ENCODE measurements at places on chromosomes 2 and 18.
A peak's percentile ranks its signal among the peaks of the same experiment; 100 is the strongest.

GRCh38 chr2:184599872-184600222, 1.5 kb downstream of the ZNF804A start:
- no peak for DNase-seq

DNA sequence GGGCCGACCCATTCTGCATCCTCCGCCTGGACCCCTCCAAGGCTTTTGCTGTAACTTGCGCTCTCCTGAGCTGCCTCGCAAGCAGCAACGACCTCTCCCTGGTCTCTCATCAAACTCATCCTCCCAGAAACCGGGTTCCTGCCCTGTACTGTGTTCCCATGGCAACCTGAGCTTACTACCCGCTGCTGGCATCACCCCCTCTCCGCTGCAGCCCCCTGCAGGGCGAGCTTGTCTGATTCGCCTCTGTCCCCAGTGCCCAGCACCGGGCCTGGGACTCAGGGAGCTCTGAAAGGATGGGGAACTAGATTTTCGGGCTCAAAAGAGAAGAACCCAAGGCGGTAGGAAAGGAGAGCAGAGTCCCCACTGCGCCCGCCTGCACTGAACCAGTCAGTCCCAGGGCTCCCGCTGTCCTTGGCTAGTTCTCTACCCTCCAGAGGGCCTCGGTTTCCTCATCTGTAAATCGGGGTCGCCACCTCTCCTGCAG, 463 bp downstream of the HS1BP3 start:
- DNase-seq: no peak

DNA sequence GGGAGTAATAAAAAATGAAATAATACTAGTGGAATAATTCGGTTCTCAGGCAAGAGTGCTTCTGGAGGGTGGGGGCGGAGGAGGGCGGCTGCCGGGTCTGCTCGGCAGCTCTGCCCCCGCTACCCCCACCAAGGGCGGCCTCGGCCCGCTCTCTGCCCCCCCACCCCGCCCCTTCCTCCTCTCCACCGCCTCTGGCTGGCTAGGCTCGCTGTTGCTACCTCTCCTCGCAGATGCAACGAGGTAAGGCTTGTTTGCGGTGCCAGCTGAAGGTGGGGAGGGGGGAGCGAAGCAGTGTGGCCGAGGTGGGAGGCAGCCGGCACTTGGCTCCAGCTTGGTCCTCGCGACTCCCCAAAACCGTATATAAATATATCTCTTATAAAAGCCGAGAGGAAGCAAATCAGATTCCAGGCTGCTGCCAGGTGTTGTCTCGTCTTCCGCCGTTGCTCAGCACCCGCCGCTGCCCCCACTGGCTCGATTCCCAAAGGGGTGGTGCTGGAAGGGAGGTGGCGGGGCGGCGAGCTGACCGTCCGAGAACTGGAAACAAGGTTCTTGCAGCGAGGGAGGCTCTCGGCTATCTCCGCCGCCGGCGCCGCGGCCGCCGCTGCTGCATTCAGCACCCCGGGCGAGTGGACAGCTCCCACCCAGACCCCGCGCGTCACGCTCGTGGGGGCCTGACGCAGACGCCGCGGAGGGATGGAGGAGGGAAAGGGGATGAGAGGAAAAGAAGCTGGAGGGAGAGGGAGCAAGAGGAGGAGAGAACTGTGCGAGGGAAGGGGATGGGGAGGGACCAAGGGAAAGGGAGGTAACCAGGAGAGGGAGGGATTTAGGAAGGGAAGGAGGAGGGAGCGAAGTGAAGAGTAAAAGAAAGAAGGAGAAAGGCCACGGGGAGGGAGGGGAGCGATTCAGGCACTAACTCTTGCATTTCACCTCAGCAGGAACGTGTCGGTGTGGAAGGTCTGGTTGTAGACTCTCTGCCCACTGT, at the start of gene MARCHF4:
MARCHF4 (minus strand) TSS at position 763 of the 982 bp plus-strand sequence. CDS start 2,223 bp downstream, outside the sequence.
- peak; percentile 79 for DNase-seq

DNA sequence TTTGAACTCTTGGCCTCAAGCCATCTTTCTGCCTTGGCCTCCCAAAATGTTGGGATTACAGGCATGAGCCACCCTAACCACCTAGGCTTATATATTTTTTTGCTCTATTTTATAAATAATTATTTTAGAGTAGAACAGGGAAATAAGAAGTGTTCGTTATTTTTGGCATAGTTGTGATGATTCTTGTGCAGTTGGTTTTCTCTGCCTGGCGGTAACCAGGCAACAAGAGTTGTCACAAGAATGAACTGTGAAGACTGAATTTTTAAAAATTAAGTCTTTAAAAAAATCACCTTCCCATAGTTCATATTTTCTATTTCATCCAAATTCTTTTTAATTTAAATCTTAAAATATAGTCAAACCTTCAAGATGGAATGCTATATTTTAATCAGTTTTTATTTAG, 310.2 kb downstream of the ARL6IP6 start:
- DNase-seq: no peak

GRCh38 chr2:84071050-84071449, 388.0 kb downstream of the SUCLG1 start:
- DNase-seq: no peak

DNA sequence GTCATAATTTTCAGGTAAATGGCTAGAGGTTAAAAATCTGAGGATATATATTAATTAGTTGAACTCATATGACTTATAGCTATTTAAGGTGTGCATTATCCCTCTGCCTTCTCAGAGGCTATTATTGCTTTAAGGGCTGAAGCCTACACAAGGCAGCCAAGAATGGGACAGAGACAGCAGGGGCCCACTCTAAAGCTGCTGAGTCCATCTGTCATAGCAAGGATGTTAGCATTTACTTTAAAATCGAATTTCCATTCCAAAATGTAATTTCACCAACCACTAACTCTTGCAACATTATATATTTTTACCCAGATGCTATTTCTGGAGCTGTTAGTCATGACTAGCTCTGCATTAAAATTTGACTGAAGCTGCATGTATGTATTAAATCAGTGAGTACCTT, 236.3 kb upstream of the FSIP2 start:
- DNase-seq: no peak

DNA sequence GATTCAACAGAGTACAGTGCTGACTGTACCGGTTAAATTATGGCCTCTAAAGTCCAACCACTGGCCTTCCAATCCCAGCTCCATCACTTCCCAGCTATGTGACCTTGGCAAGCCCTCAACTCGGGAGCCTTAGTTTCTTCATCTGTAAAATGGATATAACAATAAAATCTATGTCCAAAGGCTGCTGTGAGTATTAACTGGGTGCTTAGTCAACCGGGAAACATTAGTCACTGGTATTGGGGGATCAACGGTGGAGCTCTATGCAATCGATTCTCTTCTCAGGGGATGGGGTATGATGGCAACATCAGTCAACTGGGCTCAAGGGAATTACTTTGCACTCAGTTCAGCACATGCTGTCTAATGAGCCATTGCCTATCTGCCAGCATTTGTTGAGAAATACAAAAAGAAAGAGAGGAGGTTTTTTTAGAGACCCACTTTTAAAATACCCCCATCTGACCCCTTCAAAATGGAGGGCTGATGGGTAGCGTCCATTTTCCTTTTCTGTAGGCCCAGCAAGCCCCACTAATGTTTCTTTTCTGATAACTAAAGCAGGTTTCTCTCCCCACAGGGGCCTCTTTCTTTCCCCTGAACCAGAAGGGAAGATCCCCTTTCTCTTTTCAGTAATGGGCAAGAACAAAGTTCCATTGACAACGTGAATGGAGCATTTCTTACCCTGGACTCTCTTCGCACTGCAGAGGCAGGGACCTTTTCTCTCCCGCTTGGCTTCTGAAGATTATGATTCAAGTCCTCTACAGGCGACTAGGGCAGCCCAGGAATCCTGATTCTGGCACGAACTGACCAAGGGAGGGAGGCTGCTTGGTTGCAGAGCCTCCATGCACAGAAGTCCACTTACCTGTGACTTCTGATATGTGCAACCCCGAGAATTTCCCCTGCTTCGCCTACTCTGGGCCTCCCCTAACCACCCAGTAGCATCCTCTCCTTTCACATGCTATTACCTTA, 8.7 kb upstream of the AGFG1 start:
- DNase-seq: peak; percentile 60

- DNase-seq: no peak
These were observed 9.3 kb upstream of the AGBL5 start for GRCh38 chr2:27042159-27042661.

GRCh38 chr18:3048121-3048520, 35.2 kb upstream of the LPIN2 start:
- DNase-seq: no peak

DNA sequence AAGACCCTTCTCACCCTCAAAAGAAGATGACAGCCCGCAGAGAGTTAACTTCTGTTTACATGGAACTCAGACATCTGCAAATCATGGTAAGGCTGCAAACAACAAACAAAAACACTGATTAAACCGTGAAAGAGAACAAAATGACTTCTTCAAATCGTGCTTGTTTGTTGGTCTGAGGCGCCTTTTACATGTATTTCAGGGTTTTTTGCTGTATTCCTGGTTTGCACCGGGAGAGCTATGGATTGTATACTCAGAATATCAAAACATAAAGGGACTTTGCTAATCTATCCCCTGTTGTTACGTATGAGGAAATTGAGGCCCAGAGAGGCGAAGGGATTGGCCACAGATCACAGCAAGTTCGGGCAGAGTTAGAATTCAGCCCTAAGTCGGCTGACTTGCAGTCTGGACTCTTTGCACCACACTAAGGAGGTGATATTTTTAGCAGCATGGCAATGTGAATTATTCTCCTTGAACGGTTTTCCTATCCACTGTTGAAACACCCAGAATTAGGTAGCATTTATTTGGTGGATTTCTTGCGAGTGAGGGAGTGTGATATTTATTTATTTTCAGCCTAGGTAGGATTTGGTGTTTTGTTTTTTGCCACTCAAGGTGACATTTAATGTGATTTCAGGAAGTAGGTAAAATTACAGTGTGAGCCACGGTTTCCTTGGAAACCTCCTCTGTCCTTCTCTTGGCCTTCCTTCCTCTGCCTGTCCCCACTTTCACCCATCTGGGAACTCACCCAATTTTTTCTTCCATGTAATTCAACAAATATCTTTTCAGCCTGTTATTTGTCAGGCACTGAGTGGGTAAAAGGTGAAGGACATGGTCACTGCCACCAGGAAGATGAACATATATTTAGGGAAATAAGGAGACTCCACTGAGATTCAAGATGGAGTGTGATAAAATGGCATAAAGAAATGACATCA, 980 bp upstream of the PDE6D start:
- DNase-seq: peak; percentile 34

DNA sequence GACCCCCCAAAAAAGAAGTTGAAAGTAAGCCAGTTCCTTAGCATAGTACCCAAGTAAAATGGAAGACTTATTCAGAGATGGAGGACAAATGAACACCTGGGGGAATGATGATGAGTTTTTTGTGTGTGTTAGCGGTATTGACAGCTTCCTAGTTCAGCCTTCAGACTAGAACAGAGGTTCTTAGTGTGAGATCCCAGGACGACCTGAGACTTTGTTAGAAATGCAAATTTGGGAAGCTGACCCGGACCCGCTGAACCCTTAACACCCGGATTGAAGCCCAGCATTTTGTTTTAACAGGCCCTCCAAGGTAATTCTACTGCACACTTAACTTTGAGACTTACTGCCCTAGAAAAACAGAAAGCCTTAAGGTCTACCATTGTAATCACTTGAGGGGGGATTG, 20.3 kb downstream of the SPOPL start:
- DNase-seq: no peak

DNA sequence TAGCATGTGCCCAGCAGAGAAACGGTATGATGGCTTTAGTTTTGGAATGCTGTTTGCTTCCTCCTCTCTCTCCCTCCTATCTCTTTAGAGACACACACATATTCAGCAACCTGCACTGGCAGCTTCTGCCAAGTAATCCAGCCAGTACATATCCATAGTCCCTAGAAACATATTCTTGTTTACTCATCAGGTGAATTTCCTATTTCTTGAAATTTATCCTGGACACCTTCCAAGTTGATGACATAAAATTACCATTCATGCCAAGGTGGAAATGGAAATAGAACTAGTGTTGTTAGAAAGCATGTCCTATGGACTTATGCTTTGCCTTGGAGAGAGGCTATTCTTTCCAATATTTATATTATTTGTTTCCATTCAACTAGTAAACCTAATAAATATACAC, 50.9 kb upstream of the RGPD4 start:
- no peak for DNase-seq

GRCh38 chr2:166090346-166090745, 37.5 kb downstream of the SCN1A start:
- no peak for DNase-seq

DNA sequence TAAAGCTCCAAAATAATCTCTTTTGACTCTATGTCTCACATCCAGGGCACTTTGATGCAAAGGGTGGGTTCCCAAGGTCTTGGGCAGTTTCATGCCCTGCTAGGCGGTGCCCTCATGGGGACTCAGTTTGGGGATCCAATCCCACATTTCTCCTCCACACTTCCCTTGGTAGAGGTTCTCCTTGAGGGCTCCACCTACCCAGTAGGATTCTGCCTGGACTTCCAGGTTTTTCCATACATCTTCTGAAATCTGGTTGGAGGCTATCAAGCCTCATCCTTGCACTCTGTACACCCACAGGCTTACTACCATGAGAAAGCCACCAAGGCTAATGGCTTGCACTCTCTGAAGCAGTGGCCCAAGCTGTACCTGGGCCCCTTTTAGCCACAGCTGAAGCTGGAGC, 49.8 kb upstream of the ERMN start:
- DNase-seq: no peak

DNA sequence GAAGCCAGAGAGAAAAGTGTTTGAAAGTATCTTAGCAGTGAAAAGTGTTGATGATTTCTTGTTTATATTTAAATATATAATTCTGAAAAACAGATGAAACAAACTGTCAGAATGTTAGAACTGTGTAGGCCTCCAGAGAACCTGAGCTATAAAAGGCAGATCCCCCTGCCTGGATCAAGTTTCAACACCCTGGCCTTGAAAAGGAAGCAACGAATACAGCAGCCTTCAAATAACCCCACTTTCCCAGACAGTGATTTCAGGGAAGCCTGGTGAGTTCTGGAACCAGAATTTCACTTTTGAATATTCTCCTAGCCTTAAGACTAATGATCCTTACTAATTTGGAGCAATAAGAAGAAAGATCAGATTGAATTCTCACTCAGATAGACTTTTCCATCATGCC, 13.3 kb upstream of the TRIM43 start:
- no peak for DNase-seq

- DNase-seq: no peak
These were observed 398.0 kb upstream of the NRP2 start for GRCh38 chr2:205284334-205284733.

- DNase-seq: no peak
These were observed 318.7 kb upstream of the ATP5MC3 start for GRCh38 chr2:175500255-175500654.

GRCh38 chr18:57976230-57976773, 67.7 kb upstream of the NEDD4L start:
- no peak for DNase-seq

- DNase-seq: no peak
These were observed 94.8 kb upstream of the SERTAD2 start for GRCh38 chr2:64748561-64748960.

DNA sequence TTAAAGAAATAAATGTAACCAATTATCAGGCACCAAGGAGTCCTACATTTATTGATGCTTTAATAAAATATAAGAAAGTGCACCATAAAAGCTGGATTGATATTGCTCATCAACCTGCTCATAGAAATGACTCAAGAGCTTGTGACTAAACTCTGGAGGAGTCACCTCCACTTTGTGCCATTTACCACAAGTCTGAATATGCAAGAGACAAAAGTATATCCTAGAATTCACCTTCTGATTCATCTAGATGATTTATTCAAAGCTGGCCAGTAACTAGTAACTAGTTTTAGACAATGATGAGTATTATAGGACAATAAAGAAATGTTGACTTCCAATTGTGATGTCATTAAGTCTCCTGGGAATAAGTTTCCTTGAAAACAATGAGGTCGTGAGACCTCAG, 146.0 kb upstream of the SOX11 start:
- DNase-seq: no peak

- DNase-seq: no peak
These were observed 179.2 kb downstream of the ACKR3 start for GRCh38 chr2:236748801-236749200.
